Globus pallidus (tissue), 1 donor: ENCODE measurements at places on chromosomes 2 and 18.

DNA sequence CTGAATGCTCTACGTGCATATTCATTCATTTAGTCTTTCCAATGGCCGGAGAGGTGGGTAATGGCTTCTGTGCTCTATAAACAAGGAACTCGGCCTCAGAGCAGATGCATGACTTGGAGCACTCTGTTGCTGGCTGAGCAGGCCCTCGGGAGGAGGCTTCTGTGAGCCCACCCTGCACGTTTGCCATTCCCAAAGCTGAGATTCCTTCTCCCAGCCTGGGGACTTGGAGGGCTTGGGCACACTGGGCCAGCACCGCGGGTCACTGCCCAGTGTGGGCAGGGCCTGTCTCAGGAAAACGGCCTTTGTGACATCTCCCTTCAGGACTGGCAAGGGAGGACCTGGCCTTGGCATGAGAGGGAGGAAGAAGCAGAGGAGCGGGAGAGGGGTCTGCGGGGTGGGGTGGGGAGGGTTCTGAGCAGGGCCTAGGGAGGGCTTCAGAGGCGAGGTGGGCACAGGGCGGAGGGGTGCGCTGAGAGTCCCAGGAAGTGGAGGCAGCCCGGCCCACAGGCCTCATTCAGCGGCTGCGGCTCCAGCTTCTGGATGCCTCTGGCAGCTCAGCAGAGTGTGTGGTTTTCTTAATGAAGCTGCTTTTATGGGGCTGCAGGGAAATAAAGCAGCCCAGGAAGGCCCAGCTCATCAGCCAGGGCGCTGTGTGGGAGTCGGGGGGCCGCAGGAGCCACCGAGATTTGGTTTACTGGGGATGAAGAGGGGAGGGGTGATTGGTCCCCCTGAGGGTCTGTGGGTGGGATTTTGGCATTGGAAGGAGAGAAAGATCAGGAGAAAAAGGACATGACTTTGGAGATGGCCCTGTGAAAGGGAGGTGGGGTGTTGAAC, 51.7 kb upstream of the OTOF start:
- no peak for DNase-seq

- no peak for DNase-seq
Observed at GRCh38 chr18:79329786-79330185, 65.9 kb upstream of the NFATC1 start.

DNA sequence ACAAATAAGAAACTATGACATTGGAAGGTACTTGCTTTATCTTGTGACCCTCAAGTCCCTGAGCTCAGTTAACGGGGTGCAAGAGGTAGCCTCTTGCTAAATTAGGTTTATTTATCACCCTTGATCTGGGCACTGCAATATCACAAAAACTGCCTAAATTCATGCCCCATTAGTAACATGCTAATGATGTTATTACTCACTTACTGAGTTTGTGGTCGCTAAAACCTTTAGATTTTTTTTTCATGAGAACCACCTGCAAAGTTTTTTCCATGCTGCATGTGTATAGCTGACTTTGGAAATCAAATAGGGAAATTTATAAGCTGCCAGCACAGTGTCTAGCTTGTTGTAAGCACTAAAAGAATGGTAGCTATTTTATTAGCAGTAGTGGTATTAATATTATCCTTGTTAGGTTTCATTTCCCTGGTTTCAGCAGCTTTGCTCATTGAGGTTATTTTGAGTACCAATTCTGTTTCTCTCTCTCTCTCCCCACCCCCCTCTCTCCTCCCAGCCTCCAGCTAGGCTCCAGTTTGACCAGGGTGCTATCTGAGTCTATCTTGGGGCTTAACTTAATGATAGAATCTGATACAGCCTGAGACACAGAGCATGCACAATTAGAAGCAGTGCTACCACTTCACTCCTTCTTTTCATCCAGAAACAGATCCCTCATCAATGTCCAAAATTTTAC, 88.7 kb upstream of the ATP8B1 start:
- no peak for DNase-seq

DNA sequence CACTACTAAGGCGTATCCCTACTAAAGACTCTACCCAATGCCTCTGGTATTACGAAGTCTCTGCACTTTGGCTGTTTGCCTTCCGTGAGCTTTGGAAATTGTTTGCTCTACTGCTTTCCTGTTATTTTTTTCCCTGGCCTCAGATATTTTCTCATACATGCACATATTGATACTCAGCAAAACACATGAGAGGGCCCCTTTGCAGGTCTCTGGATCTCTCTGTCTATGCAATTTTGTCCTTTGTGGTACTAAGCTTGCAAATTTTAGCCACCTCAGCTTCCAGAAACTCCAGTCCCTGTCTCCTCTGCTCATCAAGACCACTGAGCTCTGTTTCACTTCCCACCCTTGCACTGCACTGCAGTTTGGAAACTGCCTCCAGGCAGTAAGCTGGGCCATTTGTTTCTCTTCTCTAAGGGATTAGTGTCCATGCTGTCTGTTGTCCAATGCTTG, 46.6 kb downstream of the TAF1B start:
- DNase-seq, result no peak

DNA sequence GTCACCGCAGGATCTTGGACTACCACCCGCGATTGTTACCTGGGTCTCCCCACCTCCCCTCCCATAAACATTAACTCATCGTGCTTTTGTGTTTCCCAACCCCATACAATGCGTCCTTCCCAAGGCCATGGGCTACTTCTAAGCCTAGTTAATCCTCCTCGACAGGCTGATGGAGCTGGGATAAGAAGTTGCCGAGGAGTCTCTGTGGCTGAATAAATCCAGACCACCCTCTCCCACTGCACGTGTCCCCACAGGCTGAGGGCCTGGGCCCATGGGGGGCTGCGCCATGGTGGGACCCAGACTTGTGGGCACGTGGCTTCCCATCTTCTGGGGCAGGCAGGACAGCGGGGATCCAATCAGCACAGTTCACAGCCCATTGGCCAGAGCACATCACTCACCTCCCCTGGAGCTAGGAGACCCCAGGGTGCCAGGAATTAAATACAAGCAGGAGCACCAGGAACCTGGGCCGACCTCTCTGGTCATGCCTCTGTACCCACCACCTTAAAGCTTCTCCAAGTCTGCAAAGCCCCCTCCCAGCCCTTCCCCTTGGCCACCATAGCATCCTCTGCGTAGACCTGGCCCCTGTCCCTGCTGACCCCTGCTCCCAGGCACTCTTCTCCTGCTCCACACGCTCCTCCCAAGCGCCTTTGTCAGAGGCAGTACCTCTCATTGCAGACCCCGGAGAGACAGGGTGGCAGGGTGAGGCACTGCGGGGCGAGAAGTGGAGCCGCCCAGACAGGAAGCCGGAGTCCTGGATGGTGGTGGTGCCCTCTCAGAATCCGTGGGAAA, 51.0 kb upstream of the ID2 start:
- DNase-seq, result no peak

- DNase-seq, result peak; percentile 5
Observed at GRCh38 chr2:12430407-12431133, 286.2 kb upstream of the TRIB2 start.

DNA sequence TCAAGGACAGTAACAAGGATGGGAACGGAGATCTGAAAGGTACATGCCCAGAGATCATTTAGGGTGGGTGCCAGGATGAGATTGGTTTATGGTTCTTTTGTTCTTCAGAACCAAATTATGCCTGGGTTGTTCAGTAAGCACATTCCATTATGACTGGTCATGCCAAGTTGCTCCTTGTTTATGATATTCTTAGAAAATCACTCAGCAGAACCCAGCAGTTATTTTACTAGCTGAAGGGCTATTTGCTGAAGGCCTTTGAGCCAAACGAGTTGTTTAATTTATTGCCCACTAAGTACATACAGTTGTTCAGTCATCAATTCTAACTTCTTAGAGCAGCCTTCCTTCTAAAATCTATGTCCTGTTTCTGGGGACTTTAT, 635 bp downstream of the SLC3A1 start:
- no peak for DNase-seq

DNA sequence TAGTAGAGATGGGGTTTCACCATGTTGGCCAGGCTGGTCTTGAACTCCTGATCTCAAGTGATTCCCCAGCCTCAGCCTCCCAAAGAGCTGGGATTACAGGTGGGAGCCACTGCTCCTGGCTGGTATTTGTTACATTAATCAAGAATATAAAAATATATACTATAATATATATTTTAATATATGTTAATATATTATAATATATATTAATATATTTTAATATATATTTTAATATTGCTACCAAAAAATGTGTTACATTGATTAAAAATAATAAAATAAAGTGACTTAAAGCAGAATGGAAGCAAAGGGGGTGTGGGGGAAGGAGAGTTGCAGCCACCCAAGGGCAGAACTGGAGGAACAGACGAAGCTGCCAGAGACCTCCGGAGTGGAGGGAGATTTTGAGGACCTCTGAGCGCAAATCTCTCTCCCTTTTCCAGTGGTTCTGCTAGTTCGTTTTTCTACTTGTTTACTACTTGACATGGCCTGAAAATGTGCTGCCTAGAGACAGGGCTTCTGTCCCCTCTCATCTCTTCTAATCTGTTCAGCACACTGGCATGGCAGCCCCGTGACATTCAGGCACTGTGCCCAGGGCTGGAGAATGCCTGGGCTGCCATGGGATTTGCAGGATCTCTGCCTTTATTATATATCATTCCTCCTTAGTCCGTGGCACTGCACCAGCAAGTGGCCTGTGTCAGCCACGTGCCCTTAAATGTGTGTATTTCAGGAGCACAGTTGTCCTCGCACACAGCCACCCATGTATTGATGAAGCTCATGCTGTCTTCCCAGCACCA, 47.9 kb upstream of the RAB12 start:
- DNase-seq, result no peak

GRCh38 chr2:160305081-160305750, 105.1 kb upstream of the ITGB6 start:
- DNase-seq, result no peak

- no peak for DNase-seq
Observed at GRCh38 chr2:118510807-118511206, 336.6 kb downstream of the EN1 start.

- DNase-seq, result no peak
Observed at GRCh38 chr2:157748371-157749142, 119.9 kb upstream of the ACVR1C start.

DNA sequence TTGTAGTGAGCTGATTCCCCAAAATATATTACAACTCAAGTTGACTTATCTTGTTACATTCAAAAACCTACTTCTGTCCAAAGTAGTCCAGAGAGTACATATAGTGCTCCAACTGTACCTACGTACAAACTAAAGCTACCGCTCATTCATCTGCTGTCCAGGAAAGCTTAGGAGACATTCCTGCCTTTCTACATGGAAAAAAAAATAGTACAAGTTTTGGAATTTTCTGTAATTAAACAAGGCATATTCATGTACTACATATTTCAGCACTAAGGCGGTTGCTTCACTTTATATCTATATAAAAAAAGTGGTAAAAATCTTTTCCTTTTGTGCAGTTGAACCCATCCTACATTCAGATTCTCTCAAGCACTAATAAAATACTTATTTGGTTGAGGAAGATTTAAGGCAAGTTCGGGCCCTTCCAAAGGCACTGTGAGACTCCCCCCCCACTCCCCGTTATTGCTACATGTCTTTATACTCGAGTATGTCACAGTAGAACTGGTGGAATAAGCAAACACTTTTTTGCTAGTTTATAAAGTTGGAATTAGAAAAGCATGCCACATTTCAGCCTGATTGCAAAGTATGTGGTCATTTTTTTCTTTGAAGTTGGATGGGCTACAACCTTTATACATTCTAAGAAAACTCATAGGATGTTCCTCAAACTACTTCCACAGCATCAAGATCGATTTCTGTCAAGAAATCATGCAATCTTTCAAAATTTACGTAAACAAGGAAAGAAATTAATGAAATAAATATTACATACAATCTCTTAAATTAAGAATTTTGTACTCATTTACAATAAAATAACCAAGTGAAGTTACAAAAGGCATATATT, 3.7 kb downstream of the ZFP36L2 start:
- DNase-seq, result peak; percentile 51

GRCh38 chr18:22871809-22872525, 61.2 kb upstream of the RBBP8 start:
- no peak for DNase-seq

DNA sequence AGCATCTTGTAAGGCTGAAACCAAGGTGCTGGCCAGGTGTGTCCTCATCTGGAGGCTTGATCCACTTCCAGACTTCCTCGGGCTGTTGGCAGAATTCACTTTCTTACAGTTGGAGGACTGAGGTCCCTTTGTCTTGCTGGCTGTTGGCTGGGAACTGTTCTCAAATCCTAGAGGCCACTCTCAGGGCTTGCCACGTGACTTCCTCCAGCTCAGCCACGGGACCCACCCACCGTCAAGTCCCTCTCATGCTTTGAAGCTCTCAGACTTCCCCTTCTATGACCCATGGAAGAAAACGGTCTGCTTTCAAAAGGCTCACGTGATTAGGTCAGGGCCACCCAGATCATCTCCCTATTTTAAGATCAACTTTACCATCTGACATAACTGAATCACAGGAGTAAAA, 77.1 kb downstream of the SMAD4 start:
- DNase-seq, result no peak

DNA sequence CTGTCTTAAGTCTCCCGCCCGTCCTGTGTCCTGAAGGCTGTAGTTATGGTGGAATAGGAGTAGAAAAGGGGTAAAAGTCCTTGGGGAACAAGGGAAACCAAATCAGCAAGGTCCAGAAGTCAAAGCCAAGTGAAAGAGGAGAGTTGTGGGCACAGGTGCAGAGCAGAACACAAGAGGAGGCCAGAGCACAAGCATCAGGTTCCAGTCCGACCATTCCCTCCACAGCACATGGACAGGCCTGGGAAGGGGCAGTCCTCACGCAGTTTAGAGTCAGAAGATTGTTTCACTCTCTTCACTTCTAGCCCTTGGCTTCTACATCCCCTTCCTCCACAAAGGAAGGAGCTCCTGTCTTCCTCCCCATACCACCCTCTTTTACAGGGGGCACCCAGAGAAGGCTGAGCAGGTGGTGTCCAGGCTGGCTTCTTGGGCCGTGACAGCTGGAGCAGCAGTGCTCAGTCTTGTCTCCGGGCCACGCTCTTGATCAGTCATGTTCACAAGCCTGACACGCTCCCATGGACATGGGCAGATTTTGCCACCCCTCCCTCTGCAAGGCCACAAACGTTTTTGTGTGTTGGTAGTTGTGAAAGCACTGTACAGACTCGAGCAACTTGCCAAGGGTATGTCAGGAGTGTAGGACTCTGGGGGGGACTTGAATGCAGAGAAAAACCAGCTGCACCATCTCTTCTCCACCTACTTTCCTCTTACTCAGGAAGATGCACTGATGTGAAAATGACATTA, 138.5 kb upstream of the DAPL1 start:
- DNase-seq, result no peak

DNA sequence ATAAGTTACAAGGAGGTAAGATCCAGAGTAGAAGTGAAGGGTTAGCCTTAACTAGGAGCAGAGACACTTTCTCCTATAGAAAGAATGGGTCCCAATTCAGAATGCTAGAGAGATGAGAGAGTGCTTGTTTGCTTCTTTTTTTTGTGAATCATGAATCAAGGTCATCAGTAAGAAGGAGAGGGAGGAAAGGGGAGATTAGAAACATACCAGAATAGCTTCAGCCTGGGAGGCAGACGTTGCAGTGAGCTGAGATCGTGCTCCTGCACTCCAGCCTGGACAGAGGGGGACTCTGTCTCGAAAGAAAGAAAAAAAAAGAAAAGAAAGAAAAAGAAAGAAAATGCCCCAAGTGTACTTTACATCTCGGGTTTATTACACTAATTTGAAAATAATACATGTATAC, 55.8 kb upstream of the SLC35F5 start:
- no peak for DNase-seq

- DNase-seq, result no peak
Observed at GRCh38 chr18:75010278-75010677, 198.7 kb downstream of the PTGR3 start.

GRCh38 chr2:212745359-212745758, 206.8 kb upstream of the ERBB4 start:
- no peak for DNase-seq

- no peak for DNase-seq
Observed at GRCh38 chr2:121240436-121240835, 44.6 kb downstream of the TFCP2L1 start.

- DNase-seq, result no peak
Observed at GRCh38 chr2:177393203-177393755, 706 bp downstream of the AGPS start.
